ENCODE measurements at places on chromosomes 16 and 17. TPM values are rescaled to one million over a fixed set of nuclear protein-coding genes. Genes with fewer than 3 reads are reported as not detected.

Gene FTO
- total RNA-seq: 61.8 TPM

Gene KRTAP1-1
- total RNA-seq: 5.1 TPM

DNA sequence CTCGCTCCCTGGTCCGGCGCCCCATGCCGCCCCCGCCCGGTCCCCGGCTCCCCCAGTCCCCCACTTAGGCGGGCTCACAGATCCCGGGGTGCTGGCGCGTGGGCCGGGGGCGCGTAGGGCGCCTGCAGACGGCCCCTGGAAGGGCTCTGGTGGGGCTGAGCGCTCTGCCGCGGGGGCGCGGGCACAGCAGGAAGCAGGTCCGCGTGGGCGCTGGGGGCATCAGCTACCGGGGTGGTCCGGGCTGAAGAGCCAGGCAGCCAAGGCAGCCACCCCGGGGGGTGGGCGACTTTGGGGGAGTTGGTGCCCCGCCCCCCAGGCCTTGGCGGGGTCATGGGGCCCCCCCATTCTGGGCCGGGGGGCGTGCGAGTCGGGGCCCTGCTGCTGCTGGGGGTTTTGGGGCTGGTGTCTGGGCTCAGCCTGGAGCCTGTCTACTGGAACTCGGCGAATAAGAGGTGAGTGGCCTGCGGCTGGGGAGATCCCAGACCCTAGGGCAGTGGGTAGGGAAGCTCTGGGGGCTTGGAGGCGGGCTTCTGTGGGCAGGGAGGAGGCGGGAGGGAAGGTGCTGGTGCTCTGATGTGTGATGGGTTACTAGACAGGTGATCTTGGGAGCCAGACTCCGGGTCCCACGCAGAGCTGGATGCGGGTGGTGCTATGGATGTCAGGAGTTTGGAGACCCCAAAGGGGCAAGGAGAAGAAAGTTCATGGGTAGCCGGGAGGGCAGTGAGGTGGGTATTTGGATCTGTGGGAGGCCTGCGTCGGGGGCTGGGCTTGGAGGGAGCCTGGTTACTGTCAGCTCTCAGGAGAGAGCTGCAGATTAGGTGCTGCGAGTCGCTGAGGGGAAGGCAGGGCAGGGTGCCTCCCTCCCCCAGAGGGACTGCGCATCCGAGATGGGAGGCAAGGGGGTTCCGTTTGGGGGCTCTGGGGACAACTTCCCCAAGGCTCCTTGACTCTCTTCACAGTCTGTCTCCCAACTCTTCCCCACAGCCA, 560 bp downstream of the EFNB3 start:
- no peak for DNase-seq

Gene TBC1D3B
- total RNA-seq: 0.76 TPM

Gene TPSAB1
- total RNA-seq: 16.4 TPM

Gene TP53TG3D
- total RNA-seq: 0.84 TPM

- DNase-seq: no peak
Observed at GRCh38 chr16:27779641-27780164, 229.8 kb downstream of the KATNIP start.

All from lower leg skin (tissue), 4 donors.